NCI-H1694 (cell line): ENCODE measurements at places on chromosomes 3 and 15.

DNA sequence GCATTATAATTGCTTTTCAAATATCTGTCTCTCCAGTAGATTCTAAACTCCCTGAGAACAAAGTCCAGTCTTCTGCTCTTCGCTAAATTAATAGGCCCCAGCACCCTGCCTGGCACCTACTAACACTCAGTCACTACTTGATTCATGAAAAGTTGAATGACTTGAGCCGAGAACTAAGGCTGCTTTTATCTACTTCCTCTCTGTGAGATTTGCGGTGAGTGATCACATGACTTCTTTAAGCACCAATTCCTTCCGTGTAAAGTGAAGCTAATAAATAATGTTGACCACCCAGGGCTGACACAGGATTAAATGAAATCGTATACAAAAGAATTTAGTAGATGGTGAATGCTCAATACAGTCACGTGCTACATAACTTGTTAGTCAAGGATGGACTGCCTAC lies 44.6 kb upstream of the PGPEP1L start:
- no peak for DNase-seq

DNA sequence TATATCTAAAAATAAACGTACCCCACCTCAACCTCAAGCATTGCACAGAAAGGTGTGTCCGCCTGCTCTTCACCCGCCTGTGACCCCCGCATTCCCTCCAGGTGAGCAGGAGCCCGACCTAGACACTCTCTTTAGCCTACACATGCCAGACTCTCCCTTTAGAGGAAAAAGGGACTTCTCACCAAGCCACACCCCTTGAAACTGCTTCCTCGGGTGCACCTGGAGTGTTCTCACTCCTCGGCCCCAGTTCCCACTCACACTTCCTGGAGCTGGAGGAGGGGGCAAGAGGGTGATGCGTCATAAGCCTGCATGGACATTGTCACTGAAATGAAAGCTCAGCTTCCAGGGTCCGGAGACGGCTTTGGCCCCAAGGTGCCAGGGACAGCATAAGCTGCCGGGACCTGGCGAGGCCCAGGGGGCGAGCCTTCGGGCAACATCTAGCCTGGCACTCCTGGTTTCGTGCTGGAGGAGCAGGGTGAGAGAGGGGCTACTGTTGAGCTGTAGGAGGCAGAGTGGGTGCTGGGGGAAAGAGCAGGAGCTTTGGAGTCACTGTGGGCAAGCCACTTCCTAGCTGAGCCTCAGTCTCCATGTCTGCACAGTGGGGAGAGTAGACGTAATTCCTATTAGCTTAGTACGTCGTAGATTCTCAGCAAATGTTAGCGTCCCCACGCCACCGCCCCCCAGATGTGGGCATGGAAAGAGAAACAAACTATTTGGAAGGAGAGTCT lies 9.8 kb upstream of the MUC4 start:
- DNase-seq, result no peak

GRCh38 chr3:153373606-153374005 lies 211.6 kb downstream of the RAP2B start:
- DNase-seq, result no peak

DNA sequence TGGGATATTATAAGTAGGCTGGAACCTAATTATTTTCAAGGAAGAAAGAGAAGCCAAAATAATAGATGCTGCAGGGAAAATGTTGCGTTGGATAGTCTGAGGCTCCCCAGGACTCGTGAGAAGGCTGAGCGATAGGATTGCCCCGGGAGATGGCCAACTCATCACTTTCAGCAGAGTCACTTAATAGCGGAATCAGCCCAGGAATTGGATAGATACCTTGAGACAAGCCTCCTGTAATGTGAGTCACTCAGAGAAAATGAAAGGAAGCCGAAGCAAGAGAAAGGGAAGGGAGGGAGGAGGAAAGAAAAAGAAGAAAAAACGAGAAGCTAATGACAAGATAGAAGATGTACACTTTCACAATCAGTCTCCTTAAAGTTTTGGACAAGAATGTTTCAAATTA lies 94.3 kb downstream of the SQOR start:
- DNase-seq, result no peak

GRCh38 chr3:112351823-112352222 lies 18.9 kb downstream of the CD200 start:
- no peak for DNase-seq

DNA sequence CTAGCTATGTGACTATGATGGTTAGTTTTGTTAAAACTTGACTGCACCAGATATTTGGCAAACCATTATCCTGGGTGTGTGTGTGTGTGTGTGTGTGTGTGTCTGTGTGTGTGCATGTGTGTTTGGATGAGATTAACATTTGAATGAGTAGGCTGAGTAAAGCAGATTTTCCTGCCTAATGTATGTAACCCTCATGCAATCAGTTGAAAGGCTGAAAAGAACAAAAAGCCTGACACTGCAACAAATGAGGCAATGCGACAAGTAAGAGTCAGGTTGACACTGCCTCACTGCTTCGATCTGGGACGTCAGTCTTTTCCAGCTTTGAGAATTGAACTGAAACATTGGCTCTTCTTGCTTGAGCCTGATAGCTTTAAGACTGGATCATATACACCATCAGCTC lies 643.0 kb downstream of the NAALADL2 start:
- DNase-seq, result no peak

DNA sequence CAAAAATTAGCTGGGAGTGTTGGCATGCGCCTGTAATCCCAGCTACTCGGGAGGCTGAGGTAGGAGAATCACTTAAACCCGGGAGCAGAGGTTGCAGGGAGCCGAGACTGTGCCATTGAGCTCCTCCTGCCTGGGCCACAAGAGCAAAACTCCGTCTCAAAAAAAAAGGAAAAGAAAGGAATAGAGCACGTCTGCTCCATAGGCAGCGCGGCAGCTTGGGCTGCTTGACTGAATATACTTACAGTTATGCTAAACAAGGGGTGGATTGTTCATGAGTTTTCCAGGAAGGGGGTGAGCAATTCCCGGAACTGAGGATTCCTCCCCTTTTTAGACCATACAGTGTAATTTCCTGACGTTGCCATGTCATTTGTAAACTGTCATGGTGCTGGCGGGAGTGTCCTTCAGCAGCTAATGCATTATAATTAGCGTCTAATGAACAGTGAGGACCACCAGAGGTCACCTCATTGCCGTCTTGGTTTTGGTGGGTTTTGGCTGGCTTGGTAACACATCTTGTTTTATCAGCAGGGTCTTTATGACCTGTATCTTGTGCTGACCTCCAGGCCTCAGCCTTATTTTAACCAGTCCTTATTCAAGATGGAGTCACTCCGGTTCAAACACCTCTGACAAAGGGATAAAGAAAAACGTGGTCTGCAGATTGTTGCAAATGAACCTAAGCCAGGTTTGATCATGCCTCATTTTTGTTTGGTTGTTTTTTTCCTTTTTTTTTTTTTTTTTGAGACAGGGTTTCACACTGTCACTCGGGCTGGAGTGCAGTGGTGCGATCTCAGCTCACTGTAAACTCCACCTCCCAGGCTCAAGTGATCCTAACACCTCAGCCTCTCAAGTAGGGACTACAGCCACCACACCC lies 24.9 kb upstream of the SENP5 start:
- DNase-seq, result no peak

- no peak for DNase-seq
Measured at GRCh38 chr3:156445117-156446090, 109.5 kb downstream of the SSR3 start.

GRCh38 chr15:66498501-66499386 lies 1.2 kb upstream of the SNAPC5 start:
- DNase-seq, result peak; percentile 6

GRCh38 chr3:87247430-87247773 lies 20.3 kb downstream of the CHMP2B start:
- no peak for DNase-seq

DNA sequence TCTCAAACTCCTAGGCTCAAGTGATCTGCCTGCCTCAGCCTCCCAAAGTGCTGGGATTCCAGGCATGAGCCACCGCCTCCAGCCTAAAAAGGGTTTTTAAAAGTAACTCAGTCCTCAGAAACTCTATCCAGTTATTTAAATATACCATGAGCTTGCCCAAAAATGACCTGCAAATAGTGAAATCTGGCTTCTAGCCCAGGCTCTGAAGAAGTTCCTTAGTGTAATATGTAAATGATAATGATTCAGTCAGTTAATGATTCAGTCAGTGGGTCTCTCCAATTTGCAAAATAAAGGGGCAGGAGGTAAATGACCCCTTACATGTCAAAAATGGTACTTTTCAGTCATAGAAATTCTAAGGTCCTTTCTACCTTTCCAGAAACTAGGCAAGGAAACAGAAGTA lies 28.8 kb downstream of the LRRC2 start:
- no peak for DNase-seq

DNA sequence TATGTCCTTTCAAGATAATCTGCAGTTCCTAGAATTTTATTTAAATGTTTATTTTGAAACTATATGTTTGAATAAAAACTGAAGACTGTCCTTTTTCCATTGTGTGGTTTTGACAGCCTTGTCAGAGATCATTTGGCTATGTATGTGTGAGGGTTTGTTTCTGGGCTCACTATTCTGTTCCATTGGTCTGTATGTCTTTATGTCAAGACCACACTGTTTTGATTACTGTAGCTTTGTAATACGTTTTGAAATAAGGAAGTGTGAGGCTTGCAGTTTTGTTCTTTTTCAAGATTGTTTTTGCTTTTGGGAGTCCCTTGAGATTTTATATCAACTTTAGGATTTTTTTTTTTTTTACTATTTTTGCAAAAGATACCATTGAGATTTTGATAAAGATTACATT lies 42.0 kb downstream of the PIAS1 start:
- no peak for DNase-seq

GRCh38 chr3:27216955-27217552 lies 152.1 kb downstream of the NEK10 start:
- no peak for DNase-seq

DNA sequence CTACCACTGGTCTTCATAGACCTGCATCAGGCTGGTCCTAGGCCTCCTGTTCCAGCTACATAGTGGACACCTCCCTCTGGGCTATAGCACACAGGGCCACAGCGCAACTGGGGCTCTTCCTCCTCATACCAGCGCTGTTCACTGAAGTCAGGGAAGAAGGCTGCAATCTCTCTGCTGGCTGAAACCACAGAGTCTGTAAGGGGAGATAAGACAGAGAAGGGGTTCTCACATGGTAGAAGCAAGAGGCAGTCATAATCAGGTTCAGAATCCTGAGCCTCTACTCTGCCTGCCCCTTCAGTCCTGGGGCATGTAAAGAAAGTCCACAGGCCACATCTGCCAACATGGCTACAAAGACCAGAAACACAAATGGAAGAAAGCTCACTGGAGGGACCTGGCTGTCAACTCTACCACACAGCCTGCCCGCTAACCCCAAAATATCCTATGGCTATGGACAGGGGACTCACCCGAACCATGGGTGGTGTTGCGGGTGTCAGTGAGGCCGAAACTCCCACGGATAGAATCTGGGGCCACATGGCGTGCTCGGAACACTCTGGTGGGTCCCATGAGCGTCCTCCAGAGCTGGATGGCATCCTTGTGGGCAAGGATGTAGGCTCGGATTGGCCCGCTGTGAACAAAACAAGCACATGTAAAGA lies 38.7 kb downstream of the SPINK8 start:
- DNase-seq, result no peak

- no peak for DNase-seq
Measured at GRCh38 chr15:70672081-70672480, 91.3 kb downstream of the UACA start.

GRCh38 chr3:186456731-186457191 lies 87.4 kb downstream of the CRYGS start:
- DNase-seq, result no peak

GRCh38 chr3:170642882-170643601 lies 57.2 kb upstream of the SLC7A14 start:
- no peak for DNase-seq

DNA sequence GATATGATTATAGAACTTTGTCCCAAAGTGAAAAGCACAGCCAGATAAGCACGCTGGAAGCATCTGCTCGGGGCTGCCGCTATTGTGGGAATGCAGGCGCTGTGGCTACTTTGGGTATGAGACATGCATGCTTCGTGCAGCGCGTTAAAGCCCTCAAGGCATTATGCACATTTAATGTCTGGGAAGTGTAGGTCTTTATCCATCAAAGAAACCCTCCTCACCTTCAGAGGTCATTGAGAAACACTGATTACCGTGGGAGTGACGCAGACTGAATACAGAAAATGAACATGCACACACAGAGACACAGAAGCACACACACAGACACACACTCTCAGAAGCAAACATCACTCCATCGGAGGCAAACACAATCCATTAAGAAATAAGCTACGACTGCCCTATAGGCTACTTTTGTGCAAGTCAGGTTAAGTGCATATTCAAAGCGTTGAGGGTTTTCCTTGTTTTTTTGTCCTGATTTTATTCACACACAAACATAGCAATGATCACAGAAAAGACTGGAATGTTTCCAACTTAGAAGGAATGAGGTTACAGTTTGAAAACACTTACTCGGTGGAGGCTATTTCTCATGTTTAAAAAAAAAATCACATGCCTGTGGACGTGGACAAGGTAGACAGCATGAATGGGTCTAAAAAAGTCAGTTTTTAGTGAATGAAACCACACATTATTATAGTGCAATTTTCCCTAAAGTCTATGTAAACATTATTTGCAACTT lies 68.5 kb downstream of the PLCH1 start:
- peak; percentile 13 for DNase-seq

DNA sequence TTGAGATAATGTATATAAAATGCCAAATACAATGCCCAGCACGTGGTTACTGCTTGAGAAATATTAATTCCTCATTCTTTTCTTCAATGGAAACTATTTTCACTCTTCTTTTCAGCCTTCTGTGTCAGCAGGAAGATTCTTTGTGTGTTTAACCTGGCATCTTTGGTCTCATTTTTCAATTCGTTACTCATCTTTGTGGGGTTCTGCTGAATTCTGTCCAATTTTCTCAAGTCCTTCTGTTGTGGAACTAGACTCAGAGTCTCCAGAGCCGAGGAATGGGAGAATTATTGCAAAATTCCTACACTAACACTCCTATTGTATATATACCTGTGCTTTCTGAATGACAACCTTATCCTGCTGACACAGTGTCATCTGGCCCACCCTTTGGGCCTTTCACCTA lies 96.8 kb upstream of the RGMA start:
- no peak for DNase-seq

- DNase-seq, result no peak
Measured at GRCh38 chr15:90585863-90586262, 56.1 kb downstream of the CRTC3 start.

- no peak for DNase-seq
Measured at GRCh38 chr15:61390138-61390537, 161.0 kb upstream of the RORA start.

DNA sequence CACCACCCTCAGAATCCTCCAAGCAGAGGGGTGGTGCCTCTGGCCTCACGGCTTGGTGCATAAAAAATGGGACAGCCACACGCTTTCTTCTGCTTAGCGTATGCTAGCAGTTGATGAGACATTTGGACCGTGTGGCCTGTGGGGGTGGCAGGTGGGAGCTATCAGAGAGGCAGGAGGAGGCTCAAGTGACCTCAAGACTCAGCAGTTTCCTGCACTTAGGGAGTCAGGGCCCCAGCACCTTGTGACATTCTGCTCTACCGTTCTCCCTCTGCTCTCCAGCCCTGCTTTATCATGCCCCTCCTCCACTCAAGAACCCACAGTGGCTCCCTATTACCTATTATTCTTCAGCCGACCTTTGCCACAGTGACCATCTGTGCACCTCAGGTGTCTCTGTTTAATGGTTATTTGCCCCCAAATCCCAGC lies 41.0 kb upstream of the CGNL1 start:
- no peak for DNase-seq

- DNase-seq, result no peak
Measured at GRCh38 chr3:8953313-8953712, 10.0 kb downstream of the RAD18 start.

- no peak for DNase-seq
Measured at GRCh38 chr3:8420612-8421011, 81.0 kb upstream of the LMCD1 start.
